SK-N-SH treated with all-trans-retinoic acid at 6 μM for 48 hours (cell line): ENCODE measurements at places on chromosomes 7 and 10.

DNA sequence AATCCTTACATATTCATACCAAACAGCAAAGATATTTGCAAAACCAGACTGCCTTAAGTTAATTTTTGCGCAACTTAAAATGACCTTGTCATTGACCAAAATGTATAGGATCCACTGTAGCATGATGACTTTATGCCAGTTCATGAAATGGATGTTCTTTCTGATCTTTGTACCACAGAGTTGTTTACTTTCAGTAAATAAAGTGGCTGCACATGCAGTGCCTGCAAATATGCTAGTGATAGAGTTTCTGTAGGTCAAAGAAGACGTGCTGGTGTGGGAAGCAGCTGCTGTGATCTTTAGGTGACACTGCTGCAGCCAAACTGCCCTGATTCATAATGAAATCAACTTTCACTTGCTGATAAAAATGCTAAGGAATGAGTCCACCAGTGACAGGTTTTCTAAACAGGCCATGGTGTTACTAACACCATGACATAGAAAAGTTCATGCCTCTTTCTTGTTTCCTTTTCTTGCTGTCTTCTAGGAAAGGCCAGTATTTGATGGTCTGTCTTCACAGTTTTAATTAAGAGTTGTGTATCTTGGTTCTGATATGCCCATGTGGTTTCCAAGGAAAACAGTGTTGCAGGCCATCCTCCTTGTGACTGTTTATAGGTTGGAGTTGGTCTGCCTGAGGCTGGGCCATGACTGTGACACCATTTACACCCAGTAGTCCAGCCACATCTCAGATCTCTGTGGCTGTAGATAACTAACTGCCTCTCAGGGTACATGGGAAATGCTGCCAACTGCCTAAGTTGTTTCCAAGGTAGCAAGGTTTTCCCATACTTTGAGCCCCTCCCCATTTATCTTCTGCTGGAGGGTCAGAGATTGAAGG is 62.5 kb downstream of the INSYN2A start:
- no peak for ATAC-seq

DNA sequence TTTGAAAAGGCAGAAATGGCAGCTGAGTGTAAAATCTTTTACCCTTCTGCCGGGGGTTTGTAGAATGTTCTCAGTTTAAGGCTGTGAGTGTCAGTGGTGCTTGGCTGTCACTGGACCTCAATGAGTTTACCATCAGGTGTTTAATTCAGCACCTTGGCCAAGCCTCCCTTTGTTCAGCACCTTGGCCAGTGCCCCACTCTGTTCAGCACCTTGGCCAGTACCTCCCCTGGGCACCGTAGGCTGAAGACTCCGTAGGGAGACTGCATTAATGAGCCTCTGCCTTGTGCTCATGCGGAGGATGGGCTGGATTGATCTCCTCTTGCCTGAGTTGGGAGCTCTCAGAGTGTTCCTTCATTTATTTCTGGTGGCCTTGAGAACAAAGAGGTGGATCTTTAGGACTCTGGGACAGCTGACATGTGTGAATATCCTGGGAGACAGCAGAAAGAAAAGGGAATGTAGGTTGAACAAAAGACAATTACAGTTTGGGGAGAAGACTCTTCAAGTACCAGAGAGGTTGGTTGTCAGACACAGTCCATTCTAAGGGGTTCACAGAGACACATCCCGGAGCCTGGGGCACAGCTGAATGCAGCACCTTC is 1.6 kb downstream of the FAM24A start:
- ATAC-seq: peak; percentile 84

- ATAC-seq: no peak; the same call in 2 of the 3 replicates
Observed at GRCh38 chr10:5466451-5467206, 32.7 kb downstream of the CALML5 start.

GRCh38 chr10:101972761-101973160 is 83.2 kb downstream of the ARMH3 start:
- no peak for ATAC-seq

DNA sequence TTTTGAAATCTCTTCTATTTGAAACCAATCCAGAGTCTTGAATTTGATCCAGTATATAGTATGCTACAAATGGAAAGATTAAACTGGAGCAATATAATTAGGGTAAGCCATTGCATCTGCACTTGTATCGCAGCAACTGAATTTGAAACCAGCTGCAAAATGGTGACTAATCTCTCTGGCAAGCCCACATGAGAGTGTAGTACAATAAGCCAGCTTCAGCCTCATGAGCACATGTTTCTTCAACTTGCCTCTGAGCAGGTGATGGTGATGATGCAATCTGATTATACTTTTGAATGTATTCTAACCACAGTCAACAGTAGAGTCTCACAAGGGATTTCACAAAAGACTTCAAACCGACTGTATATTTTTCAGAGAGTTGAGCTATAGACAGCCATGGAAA is 829 bp upstream of the RPA3 start:
- peak; percentile 97 for ATAC-seq

DNA sequence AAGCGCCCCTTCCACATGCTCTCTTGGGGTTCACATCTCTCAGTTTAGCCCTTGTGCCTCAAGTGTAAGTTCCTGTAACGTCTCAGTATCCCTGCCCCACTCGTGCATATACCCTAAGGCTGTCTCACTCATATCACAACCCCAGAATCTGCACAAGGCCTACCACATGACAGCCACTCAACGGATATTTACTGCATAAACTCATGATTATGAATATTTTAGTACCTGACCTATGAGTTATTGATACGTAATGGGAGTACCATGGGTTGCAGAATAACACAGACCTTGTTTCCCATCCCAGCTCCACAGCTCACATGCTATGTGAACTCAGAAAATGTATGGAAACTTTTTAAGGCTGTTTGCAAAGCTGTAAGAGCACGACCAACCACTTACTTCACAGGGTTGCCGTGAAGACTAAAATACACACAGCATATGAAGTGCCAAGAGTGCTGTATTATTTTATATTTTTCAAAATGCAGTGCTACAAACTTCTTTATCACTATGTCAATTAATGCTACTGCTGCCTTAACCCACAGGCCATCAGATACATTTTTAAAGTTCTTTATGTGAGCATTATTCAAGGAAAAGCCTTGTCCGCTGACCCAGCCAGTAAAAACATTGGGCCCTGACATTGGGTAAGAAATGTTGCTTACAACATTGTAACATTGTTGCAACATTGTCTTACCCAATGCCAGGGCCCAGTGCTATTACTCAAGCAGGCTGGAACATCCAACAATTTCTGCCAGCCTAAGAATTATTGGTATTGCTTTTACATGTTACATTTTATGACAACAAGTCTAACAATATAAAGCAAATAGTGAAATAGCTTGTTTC is 97.2 kb downstream of the JAZF1 start:
- ATAC-seq: no peak

DNA sequence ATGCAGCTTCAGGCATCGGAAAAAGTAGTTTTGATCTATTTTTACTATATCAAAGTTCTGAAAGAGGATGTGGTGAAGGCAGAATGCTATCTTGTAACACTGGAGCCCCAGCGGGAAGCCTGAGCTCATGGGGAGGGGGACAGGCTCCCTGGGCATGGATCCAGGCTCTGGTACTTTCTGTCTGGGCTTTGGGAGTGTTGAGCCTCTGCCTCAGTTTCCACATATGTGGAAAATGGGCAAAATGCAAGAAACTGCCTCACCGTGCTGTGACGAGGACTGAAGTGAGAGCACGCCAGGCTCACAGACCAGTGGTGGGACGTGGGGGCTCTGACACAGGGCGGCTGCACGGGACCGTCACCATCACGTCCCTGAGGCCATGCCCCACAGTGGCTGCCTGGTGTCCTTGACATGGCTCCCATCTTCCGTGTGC is 182.9 kb upstream of the SHH start:
- no peak for ATAC-seq

DNA sequence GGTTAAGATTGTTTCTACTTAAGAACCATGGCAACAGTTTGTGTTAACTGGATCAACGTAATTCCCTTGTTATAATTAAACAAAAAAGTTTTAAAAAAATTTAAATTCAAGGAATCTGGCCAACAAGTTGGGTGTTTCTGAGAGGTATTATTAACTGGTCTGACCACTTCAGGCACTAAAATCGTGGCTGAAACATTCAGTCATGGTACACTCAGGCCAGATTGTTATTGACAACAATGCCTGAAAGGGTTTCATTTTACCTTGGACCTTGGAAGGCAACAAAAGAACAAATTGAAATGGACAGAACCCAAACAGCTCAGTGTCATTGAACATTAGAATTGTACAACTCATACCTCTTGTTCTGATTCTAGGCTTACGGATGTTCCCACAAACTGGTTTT is 103.3 kb upstream of the ARMC3 start:
- ATAC-seq: no peak

DNA sequence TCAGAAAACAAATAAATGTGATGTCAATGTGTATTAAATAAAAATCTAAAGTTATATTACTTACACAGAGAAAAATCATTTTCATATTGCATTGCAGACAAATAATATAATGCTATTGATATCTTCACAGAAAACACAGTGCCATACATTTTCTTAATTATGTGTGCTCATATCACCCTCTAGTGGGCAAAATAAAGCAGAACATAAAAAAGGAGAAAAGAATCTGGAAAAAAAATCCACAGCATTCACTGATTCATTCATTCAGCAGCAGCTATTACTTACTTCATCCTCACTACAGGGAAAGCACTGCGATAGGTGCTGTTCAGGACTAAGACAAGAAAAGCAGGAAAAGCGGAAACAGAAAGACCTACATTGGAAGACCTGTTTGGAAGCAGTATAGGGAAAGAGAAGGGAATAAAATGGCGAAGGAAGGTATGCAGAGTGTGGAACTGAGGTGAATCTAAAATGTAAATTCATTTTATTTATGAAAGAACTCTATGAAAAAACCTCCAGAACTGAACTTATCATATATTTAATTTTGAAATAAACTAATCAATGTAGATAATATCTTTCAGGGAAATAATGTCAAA is 73.2 kb downstream of the POT1 start:
- peak; percentile 84 for ATAC-seq

GRCh38 chr10:119723624-119724023 is 2.2 kb upstream of the INPP5F start:
- no peak for ATAC-seq

- no peak for ATAC-seq
Observed at GRCh38 chr7:156524818-156525597, 115.6 kb upstream of the RNF32 start.

GRCh38 chr10:33274096-33274785 is 60.2 kb downstream of the NRP1 start:
- no peak for ATAC-seq

DNA sequence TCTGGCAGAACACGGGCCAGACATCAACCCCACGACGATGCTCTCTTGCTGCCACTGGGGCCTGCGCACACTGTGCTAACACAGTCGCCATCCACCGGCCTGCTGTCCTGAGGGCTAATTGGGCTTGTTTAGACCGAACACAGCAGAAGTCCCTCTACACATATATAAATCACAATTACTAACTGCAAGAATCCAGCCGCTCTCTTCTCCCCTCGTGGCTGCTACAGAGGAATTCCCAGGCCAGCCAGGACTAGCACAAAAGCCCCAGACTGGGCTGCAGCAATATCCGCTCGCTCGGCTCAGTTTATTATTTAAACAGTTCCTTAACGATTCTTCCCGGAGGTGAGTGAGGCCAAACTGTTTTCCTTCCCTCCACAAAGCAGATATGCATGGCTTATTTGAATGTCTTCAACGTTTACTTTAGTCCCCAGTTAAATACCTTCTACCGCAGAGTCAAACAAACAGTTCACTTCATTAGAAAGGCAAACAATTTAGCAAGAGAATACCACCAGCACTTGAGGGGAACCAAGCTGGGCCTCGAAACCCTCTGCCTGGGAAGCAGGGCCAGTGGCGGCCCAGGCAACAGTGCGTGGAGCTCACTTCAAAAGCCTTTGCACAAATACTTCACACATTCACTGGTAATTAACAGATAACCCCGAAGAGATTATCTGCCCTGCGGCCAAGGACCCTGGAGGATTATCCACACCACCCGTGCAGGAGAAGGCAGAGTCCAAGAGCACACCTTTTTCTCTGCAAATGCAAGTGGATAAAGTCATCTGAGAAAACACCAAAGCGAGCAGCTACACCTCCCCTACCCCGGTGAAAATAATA is 145.3 kb downstream of the GLI3 start:
- no peak for ATAC-seq

DNA sequence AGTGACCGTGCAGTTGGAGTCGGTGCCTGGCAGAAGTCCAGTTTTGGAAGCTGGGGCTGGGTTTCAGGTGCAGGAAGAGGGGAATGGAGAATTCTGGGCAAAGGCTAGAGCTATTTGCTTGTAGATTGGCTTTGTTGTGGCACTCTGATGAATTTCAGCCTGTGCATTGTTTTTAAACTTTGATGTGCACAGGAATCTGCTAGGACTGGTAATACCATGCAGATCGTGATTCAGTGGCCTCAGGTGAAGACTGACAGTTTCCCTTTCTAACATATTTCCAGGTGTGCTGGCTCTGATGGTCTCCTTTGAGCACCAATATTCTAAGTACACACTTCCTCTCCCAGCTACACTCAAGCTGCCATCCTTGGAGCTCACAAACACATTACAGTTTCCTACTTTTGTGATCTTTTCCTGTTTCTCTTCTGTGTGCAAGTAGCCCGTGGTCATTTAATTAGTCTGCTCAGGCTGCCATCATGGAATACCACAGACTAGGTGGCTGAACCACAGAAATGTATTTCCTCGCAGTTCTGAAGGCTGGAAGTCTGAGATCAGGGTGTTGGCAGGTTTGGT is 55.6 kb downstream of the NOC3L start:
- ATAC-seq: no peak

DNA sequence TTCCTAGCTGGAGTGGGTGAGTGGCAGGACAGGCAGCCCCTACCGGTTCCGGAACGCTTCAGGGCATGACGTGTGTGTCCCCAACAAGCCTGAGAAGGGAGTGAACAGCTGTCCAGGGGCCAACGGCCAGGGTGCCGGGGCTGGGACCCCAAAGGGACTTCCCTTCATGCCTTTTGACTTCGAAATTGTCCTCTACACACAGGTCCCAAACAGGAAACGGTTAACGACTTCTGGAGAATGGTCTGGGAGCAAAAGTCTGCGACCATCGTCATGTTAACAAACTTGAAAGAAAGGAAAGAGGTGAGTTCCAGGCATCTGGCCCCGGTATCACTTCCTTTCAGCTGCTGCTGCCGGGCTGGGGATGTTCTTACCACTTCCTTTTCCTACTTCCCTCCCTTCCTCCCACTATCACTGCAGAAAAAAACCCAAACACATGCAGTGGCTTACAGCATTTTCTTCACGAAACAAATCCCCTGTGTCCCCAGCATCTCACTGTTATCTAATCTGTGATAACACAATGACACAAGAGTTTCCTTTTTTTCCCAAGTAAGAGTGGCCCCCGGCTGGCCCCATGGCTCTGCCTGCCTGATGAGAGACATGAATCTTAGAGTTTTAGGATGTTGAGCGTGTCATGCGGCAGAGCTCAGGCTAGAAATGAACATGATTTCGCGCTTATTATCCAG is 63.2 kb downstream of the MKI67 start:
- no peak for ATAC-seq
